ENCODE measurements at places on chromosomes 5 and 9.

DNA sequence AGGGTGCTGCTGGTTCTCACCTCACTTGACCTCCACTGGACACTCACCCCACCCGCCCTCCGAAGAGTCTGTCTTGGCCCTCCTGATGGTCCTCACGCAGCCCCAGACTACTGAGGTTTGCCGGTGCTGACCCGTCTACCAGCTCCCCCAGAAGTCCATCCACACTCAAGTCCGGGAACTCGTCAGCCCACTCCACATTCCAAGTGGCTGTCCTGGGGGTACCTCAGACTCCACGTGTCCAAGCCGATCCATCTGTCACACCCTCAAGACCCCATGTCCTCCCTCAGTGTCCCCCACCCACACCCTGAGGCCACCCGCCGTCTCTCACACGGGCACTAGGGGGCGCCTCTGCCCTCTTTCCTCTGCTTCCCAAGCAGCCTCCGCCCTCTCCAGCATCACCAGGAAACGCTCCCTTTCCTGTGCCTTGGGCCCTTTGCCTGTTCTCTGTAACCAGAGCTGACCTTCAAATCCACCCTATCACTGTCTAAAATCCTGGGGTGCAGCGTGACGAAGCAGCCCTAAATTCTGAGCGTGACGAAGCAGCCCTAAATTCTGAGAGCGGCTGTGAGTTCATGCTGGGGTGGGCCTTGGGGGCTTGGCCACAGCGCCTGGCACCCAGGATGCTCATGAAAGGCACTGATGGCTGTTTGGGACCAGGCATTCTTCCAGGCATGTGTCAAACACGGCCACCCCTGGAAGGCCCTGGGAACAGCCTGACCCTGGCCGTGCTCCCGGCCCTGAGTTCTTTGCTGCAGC, 95.7 kb downstream of the KCNT1 start:
- no peak for DNase-seq

- no peak for DNase-seq
Observed at GRCh38 chr9:92712767-92713166, 42.8 kb upstream of the IPPK start.

GRCh38 chr5:173786286-173787187, 101.6 kb upstream of the CPEB4 start:
- no peak for DNase-seq

- no peak for DNase-seq
Observed at GRCh38 chr9:22401671-22402070, 45.0 kb upstream of the DMRTA1 start.

- no peak for DNase-seq
Observed at GRCh38 chr5:174837919-174838902, 113.8 kb downstream of the MSX2 start.

GRCh38 chr5:17910318-17910717, 276.1 kb downstream of the TAF11L14 start:
- no peak for DNase-seq

DNA sequence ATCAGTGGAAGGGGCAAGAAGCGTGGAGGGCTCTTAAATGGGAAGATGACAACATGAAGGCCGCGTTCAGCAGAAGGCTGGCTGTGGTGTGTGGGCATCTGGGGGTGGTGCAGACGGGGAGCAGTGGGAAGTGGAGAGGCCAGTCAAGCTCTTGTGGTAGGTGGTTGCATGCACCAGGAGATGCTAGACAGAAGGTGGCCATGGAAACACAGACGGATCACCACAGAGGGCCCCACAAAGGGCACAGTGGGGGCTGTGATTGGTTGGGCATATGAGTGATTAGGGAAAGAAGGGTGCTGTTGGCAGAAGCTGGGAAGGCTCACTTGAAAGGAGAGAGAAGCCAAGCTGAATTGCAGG, 14.7 kb downstream of the MTMR12 start:
- no peak for DNase-seq

DNA sequence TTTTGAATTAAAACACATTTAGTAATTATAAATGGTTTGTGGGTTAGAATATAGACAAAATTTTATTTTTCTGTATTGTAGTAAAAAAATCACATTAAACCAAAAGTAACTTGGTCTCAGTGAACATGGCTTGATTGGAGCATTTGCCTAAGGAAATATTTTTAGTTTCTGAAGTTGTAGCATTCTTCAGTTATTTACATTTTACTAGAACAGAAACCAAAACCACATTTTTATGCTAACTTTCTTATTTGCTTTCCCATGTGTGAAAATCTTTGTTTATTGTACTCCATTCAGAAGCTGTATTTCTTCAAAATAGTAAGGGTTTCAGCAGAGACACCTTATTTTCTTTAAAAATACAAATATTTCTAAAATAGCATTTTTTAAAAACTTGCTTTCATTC, 129.9 kb downstream of the SGCD start:
- no peak for DNase-seq

GRCh38 chr5:155878991-155879575, 447.9 kb upstream of the SGCD start:
- no peak for DNase-seq

- no peak for DNase-seq
Observed at GRCh38 chr5:36269478-36269877, 27.8 kb upstream of the NADK2 start.

GRCh38 chr5:83559118-83559785, 87.7 kb downstream of the VCAN start:
- no peak for DNase-seq

DNA sequence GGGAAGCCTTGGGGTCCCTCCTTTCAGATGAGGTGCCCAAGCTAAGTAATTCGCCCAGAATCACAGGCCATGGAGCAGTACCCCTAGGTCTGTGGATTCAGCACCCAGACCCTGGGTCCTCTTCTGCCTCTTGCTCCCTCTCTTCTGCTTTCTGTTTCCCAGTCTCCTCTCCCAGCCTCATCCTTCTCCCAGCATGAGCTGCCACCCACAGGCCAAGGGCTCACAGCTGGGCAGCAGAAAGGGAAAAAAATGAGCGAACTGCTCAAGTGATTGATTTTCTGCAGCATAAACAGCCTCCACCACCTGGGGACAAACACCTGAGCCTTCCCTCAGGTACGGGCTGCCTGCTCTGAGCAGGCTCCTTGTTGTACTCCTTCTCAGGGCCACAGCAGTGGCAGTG, 113.9 kb upstream of the SAP30L start:
- no peak for DNase-seq

DNA sequence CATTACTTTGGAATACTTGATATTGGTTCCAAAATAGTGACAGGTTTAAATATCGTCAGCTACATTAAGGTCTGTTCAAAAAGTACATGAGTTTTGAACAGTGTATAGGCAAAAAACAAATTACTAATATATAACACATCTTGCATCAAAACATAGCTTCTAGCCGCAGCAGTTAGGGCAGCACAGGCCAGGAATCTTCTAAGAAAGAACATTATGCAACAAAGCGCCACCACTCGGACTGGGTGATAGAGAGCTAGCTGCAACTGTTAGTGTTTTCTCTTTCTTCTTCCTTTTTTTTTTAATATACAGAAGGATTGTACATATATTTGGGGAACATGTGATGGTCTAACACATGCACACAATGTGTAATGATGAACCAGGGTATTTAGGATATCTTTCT, 504.5 kb downstream of the NR2F1-AS1 start:
- no peak for DNase-seq

DNA sequence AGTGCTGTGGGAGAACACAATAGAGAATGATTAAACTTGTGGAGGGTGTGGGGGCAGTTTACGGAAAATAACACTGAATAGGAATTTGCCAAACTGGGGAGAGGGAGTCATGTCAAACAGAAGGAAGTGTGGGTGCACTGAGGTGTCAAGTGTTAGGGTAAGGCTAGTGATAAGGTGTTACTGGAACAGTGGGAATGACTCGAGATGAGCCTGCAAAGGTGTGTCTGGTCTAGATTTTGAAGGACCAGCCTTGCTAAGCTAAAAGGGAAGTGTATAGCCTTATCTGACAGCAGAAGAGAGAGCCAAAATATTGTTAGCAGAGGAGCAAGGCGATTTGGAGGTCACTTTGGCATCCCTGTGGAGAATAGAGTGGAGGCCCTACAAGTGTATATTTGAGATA, 4.2 kb downstream of the CNOT6 start:
- DNase-seq: no peak

DNA sequence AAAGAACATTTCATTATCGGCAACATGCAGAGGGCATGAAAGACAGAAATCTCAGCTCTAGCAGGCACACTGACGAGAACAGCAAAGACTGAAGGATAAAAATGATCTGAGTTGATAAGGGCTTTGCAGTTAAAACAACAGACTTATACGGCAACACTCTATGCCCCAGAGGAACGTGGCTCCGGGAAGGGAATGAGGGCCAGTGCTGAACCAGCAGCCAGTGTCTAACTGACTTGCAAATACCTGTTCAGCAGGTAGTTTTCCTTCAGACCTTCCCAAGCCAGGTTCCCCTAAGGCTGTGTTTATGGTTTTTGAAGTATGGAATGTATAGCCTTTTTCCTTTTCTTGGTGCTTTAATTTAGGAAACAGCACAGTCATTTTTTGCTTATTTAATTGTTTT, 121.3 kb upstream of the CDH18 start:
- no peak for DNase-seq

GRCh38 chr9:38176251-38176650, 107.2 kb upstream of the SHB start:
- no peak for DNase-seq

DNA sequence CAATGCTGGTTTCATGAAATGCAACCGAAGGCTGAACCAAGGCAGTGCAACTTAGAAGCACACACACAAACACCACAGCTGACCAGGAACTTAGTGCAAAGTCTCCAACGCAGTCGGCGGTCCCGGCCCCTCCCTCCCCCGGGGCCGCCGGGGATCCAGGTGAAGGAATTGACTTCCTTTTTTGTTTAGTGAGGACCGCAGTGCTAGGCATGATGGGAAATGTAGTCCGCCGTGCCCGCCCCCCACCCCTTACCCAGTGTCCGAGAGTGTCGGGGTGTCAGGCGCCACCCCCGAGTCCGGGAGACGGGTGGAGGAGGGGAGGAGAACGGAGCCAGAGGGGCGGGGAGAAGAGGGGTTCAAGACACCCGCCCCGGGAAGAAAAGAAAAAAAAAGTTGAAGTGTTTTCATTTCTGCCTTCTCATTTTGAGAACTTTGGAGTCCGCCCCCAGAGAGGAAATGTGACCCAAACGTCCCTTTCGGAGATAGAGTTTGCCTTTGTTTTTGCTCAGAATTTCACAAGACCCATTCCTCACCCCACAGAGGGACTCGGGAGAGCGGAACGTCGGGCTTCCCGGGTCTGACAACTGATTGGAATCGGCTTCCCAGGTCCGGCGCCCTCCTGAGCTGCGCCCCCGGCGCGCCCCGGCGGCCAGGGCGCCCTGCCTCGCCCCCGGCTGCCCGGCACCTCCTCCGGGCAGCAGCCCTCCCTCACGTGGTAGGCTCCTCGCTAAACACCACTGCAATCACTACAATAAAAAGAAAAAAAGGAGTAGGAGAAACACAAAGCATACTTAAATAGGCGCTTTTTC, 2.0 kb downstream of the IER5L start:
- DNase-seq: no peak

- DNase-seq: no peak
Observed at GRCh38 chr5:142924135-142924883, 154.1 kb downstream of the ARHGAP26 start.

GRCh38 chr5:83447533-83447932, 24.0 kb upstream of the VCAN start:
- no peak for DNase-seq

- no peak for DNase-seq
Observed at GRCh38 chr5:11528720-11529119, 375.5 kb downstream of the CTNND2 start.

- no peak for DNase-seq
Observed at GRCh38 chr9:132008855-132009812, 70.5 kb downstream of the MED27 start.

DNA sequence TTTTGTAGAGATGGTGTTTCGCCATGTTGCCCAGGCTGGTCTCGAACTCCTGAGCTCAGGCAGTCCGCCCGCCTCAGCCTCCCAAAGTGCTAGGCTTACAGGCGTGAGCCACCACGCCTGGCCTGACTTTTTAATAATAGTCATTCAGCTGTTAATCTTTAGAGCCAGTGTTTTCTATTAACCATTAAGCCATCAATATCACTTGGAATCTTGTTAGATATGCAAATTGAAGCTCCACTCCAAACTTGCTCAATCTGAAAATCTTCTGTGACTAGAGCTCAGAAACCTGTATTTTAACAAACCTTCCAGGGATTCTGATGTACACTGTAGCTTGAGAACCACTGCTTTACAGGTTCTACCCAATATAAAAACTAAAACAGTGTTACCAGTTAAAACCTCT, 113.5 kb downstream of the CDC42SE2 start:
- no peak for DNase-seq
